CD8-positive, alpha-beta memory T cell (primary cell): ENCODE measurements at places on chromosomes 16 and 17. TPM values are rescaled to one million over a fixed set of nuclear protein-coding genes. Genes with fewer than 3 reads are reported as not detected.

GAST gene
- total RNA-seq: not detected

RBFOX1 gene
- not detected for total RNA-seq

BEAN1 gene
- total RNA-seq: not detected

AANAT gene
- not detected for total RNA-seq

TMEM220 gene
- total RNA-seq: 0.55 TPM

RARA gene
- 37.8 TPM for total RNA-seq

XYLT1 gene
- 6.8 TPM for total RNA-seq

- DNase-seq: no peak
Observed at GRCh38 chr16:67613808-67614207, 31.1 kb upstream of the CARMIL2 start.

DNA sequence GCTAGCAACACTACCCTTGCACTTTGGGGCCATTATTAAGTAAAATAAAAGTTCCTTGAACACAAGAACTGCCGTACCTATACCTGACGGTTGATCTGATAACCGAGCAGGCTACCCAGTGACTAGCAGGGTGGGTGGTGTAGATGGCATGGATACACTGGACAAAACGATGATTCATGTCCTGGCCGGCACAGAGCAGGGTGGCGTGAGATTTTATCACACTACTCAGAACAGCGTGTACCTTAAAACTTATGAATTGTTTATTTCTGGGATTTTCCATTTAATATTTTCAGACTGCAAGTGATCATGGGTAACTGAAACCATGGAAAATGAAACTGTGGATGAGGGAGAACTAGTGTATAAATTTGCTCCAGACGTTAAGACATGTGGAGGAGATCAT lies 41.0 kb upstream of the MSI2 start:
- DNase-seq: no peak

- DNase-seq: no peak
Observed at GRCh38 chr17:42894283-42895184, 6.1 kb upstream of the G6PC1 start.

DNA sequence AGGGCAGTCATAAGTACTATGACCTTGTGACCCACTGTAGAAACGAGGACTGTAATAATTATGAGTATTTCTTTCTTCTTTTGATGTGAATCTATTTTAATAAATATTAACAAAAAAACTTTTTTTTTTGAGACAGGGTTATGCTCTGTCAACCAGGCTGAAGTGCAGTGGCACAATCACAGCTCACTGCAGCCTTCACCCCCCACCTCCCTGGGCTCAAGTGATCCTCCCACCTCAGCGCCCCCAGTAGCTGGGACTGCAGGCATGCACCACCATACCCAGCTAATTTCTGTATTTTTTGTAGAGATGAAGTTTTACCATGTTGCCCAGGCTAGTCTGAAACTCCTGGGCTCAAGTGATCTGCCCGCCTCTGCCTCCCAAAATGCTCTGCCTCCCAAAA lies 32.6 kb downstream of the SCPEP1 start:
- DNase-seq: no peak

- DNase-seq: no peak
Observed at GRCh38 chr16:85422196-85422631, 190.9 kb upstream of the GSE1 start.

- no peak for DNase-seq
Observed at GRCh38 chr17:19287651-19288050, 50.5 kb downstream of the EPN2 start.

DNA sequence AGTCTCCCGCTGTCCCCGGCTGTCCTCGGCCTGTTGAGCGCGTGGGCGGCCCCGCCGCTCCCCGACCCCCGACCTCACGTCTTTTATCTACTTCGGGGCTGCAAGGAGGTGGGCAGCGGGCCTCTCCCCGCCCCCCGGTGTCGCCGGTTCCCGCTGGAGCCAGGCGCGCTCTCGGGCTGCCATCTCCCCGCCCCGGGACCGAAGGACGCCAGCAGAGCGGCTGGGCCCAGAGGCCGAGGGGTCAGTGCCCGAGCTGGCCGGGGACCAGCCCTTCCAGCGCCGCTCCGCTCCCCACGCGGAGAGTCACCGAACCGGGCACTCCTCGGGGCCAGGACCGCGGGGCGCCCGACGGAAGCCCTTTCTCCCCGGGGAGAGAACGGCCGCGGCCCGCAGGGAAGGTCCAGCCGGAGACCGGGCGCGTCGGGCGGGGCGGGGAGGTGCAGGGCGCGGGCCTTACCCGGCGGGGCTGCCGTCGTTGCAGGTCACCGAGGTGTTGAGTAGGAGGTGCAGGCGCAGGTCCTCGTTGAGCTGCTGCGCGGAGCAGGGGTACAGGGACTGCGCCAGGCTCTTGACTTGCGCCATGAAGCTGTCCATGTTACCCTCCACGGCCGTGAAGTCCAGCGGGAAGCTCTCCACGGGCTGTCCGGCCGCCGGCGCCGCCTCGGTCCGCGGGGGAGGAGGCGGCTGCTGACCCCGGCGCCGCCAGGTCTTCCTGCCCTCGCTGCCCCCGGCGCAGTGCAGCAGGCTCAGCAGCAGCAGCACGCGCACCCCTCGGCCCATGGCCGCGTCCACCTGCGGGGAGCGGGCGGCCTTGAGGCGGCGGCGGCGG lies 643 bp downstream of the NOTUM start:
- DNase-seq: no peak

GRCh38 chr17:6523330-6523729 lies 33.0 kb downstream of the PITPNM3 start:
- DNase-seq: no peak
